ENCODE measurements at places on chromosomes 12 and 14.

DNA sequence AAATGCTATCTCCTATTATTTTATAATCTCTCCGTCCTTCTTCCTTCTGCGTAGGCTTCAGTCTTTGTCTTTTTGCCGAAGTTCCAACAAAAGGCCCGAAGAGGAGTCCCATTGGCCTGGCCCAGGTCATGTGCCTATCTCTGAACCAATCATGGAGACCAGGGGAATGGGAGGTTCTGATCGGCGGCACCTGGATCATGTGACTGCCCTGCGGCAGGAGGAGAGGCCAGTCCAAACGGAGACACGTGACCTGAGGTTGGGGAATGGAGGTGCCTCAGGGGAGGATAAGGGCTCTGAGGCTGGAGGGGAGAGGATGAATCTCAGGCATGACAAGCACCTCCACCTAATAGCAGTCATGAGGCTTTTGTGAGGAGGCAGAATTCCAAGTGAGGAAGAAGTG, 86.0 kb downstream of the AACS start:
- no peak for DNase-seq

- DNase-seq = no peak
Measured at GRCh38 chr12:129676411-129676810, 227.4 kb downstream of the TMEM132D start.

GRCh38 chr12:75978677-75979076, 52.9 kb downstream of the PHLDA1 start:
- DNase-seq = no peak

DNA sequence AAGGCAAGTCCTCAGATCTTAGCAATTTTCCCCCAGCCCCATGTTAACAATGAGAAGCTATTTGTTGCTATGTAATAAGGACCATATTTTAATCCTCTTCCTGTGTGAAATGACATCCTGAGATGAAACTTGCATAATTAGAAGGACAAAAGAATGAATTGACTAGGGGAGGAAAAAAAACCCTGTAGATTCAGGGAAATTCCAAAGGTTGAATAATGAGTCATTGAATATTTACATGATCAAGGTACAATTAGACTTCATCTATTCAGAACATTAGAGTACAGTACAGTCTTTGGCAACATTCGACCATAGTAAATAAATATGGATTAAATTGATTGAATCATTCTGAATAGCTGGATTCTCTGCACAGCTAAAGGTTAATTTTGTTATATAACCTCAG, 9.4 kb downstream of the MYBPC1 start:
- no peak for DNase-seq

- peak; percentile 51 for DNase-seq
Measured at GRCh38 chr12:15648558-15648957, 140.6 kb downstream of the EPS8 start.

GRCh38 chr12:11055306-11055705, 6.8 kb downstream of the TAS2R46 start:
- DNase-seq = no peak

DNA sequence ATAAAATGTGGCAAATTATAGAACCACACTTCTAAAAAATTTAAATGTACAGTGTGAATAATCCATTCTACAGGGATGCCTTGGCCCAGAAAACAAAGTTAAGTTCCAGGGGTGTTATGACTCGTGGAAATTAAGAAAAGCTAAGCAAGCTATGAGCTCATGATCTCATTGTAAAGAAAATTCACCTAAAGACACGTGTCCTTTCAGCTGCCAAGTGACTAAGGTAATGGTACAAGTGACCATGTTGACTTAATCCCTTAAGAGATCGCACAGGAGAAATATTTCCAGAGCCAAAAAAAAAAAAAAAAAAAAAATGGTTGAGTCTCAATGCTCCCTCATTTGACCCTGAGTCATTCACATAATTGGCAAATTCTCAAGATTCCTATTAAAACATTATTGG, 51.4 kb upstream of the ANO2 start:
- no peak for DNase-seq

DNA sequence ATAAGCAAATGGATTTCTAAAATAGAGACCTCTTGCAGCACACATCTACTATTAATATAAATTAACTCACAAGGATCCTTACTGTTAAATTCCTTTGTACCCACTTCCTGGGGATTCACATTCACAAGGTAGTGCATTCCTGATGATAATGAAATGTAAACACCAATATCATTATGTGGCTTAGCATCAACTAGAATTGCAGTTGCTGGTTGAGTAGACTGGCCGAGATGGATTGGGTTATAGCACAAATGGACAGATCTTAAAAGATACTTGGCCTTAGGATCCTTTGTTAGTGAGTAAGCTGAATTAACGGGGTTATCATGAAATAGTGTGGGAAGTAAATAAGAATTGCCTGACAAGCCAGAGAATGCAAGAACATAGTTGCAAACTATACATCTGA, 369.1 kb downstream of the AEBP2 start:
- no peak for DNase-seq

GRCh38 chr14:20988717-20989470, 886 bp upstream of the METTL17 start:
- peak; percentile 68 for DNase-seq

DNA sequence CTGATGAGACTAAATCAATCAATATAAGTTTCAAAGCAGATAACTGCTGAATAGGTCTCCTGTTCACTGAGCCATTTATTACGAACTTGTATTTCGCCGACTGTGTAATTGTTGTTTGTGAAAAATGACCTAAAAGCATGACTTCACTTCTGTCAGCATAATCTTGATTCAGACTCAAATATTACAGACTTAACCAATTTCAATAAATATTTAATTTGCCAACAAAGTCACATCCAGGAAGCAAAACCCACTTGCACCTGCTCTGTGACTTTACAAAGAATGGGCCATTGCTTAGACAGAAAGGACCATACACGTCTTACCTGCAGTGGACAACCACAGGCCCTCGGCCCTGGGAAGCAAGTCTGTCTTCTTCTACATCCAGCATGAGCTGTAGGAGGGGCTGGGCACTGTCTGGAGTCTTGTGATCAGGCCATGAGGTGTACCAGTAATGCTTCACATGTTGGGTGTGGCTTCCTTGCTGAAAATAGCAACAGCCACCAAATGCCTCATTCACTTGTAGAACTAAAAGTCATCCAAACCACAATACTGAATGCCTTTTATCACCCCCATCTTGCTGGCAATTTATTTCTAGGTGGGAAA, 23.5 kb upstream of the PTPRB start:
- no peak for DNase-seq

DNA sequence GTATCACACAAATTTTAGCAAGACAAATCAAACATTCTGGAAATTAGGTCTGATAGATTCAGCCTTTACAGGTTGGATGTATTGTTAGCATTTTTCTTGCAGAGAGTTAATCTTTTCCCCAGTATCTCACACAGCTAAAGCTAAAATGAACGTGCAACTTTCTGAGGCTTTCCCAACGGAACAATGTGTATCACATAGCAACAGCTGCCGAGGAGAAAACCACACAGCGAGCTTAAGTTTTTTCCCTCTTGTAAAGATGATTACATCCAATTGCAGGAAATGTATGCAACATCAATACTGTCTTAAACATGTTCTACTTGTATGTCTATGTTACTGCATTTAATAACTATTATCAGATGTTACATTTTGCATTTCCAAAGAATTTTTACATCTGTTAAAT, 182.2 kb downstream of the CCDC59 start:
- DNase-seq = no peak

- DNase-seq = no peak
Measured at GRCh38 chr12:123113026-123113425, 37.9 kb downstream of the PITPNM2 start.

- DNase-seq = no peak
Measured at GRCh38 chr12:1297639-1298175, 296.7 kb downstream of the FBXL14 start.

- DNase-seq = no peak
Measured at GRCh38 chr12:6264402-6265037, 46.0 kb upstream of the PLEKHG6 start.

DNA sequence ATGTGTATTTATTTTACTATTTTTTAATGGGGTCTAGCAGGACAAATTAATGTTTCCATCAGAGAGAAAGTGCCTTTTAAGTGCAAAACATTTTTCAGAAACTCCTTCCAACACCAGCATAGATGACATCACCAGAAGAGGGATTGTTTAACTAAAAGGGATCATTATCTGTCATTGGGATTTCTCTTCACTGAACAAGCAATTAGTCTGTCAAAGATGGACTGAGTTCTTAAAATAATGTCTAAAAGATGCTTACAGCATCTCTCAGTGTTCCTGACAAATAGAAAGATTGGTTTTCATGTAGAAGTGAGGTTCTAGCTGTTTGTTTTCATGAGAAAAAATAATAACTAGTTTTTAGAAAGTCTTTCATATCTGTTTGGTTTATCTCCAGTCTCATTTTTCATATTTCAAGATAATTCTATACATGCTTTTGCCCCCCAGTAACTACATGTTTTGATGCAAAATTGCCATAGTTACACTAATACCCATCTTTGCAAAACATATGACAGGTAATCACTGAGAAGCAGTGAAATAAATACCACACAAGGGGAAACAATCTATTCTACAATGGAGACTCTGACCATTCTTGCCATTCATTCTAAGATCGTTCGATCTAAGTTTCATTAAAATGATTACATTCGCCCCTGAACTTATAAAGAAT, 850.3 kb downstream of the GALC start:
- DNase-seq = no peak
